ENCODE measurements at places on chromosomes 6 and 20. TPM values are rescaled to one million over a fixed set of nuclear protein-coding genes. Genes with fewer than 3 reads are reported as not detected.

- H3K4me1 ChIP-seq: peaks cover 51% of the 10 kb centered on the region
- H3K27ac ChIP-seq: no peak overlapping the region
- peaks cover 54% of the 10 kb centered on the region for H3K27me3 ChIP-seq
- no peaks in the 10 kb centered on the region for H3K36me3 ChIP-seq
- DNase-seq: no peak
Observed at GRCh38 chr6:7916959-7917358, 6.4 kb upstream of the TXNDC5 start.

The PRDM13 gene
- not detected for total RNA-seq

The TUBE1 gene
- 22.2 TPM for total RNA-seq

The HLA-DOB gene
- total RNA-seq: 2.5 TPM

The IBTK gene
- total RNA-seq: 22.9 TPM

The FOXF2 gene
- not detected for total RNA-seq

GRCh38 chr6:6815732-6816131 is 227.2 kb downstream of the LY86 start:
- no peaks in the 10 kb centered on the region for H3K36me3 ChIP-seq
- no peak overlapping the region for H3K27ac ChIP-seq
- H3K27me3 ChIP-seq: peaks cover 20% of the 10 kb centered on the region
- no peak overlapping the region for H3K4me3 ChIP-seq
- DNase-seq: no peak

- no peak for DNase-seq
- no peaks in the 10 kb centered on the region for H3K4me1 ChIP-seq
- no peak overlapping the region for H3K4me3 ChIP-seq
Observed at GRCh38 chr20:23021541-23021940, 13.6 kb upstream of the SSTR4 start.

DNA sequence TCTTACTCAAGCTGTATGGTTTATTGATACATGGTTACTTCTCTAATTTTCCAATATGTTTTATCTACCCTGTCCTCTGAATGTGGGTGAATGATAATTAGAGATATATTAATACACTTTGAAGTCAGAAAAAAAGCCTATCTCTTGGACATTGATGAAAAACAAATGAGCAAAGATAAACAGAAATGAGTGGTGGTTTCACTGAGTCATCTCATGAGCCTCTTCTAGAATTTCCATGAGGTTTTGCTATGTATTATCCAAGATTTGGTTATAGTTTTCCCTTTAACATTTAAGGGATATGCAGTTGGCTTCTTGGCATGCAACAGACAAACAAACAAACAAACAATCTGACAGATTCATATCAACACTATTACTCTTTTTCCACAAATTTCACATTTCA is 586.8 kb downstream of the RFPL4B start:
- H3K4me1 ChIP-seq: no peaks in the 10 kb centered on the region
- H3K36me3 ChIP-seq: no peaks in the 10 kb centered on the region
- no peak for DNase-seq
- no peak overlapping the region for H3K4me3 ChIP-seq
- no peaks in the 10 kb centered on the region for H3K27me3 ChIP-seq

The UNC5CL gene
- 0.78 TPM for total RNA-seq

GRCh38 chr20:17542993-17543412 is 11.8 kb upstream of the BFSP1 start:
- no peaks in the 10 kb centered on the region for H3K4me1 ChIP-seq
- no peaks in the 10 kb centered on the region for H3K36me3 ChIP-seq
- DNase-seq: no peak
- no peak overlapping the region for H3K4me3 ChIP-seq
- H3K27me3 ChIP-seq: no peaks in the 10 kb centered on the region

- H3K27ac ChIP-seq: no peak overlapping the region
- no peaks in the 10 kb centered on the region for H3K36me3 ChIP-seq
- H3K27me3 ChIP-seq: no peaks in the 10 kb centered on the region
- H3K4me3 ChIP-seq: no peak overlapping the region
- H3K4me1 ChIP-seq: peaks cover 3% of the 10 kb centered on the region
- no peak for DNase-seq
Observed at GRCh38 chr6:116218866-116219265, 35.0 kb downstream of the TSPYL4 start.

DNA sequence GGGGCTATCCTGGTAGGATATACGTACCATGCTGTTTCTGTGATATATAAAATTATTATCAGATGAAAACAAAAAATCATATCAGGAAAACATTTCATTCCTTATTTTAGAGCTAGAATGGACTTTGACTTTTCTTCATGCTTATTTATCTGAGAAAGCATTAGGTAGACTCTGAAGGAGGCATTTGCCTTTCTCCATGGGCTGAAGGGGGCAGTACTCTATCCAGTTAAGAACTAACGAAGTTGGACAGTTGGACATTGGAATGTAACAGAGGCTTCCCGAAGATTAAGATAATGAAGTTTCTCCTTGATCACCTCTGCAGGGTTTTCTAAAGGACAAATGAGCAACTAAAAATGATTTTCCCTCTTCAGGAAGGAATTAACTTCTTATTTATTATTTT is 233.9 kb downstream of the SAMD5 start:
- H3K27me3 ChIP-seq: no peaks in the 10 kb centered on the region
- DNase-seq: no peak
- H3K4me1 ChIP-seq: no peaks in the 10 kb centered on the region
- H3K4me3 ChIP-seq: no peak overlapping the region
- no peak overlapping the region for H3K27ac ChIP-seq

- H3K36me3 ChIP-seq: no peaks in the 10 kb centered on the region
- no peak overlapping the region for H3K27ac ChIP-seq
- peaks cover 50% of the 10 kb centered on the region for H3K27me3 ChIP-seq
- H3K4me1 ChIP-seq: no peaks in the 10 kb centered on the region
- no peak overlapping the region for H3K4me3 ChIP-seq
Observed at GRCh38 chr20:18041462-18041861, 16.3 kb downstream of the OVOL2 start.

- H3K4me1 ChIP-seq: peaks cover 6% of the 10 kb centered on the region
- H3K27me3 ChIP-seq: no peaks in the 10 kb centered on the region
- no peaks in the 10 kb centered on the region for H3K36me3 ChIP-seq
- no peak for DNase-seq
- H3K27ac ChIP-seq: no peak overlapping the region
Observed at GRCh38 chr6:56539527-56540105, 103.1 kb downstream of the DST start.

DNA sequence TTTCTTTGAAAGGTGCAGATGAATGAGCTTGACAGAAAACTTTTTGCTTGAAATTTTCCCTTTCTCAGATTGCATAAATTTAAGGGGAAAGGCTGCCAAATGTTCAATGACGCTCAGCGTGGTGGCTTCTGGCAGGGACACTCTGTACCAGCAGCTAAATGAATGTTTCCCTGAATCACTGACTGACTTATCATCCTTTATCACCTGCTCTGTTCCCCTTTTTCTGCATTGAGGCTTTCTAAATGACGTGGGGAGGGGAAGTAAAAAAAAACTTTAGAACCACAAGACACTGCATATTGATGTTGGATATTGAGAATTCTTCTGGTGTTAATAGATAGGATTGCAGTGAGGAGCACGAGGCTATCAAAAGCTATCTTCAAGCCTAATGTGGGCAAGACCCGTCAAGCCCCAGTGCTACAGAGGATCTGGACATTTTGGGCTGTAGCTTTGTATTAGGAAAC is 46.9 kb upstream of the ENPP5 start:
- no peak for DNase-seq
- H3K27me3 ChIP-seq: no peaks in the 10 kb centered on the region

DNA sequence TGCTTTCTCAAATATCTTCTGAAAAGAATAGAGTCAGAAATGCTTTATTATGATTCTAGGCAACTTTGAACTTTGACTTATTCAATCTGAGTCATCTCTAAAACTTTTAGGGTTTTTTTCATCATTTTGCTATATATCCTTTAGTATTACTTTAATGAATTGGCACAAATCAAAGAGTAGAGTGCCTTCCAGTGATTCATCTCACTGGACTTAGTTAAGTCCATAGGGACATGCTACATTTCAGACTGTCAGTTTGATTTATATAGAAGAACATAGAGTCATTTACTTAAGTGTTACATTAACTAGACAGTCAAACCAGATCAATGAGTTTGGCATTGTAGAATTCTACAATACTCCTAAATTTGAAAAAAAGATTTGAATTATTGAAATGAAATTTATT is 1235.7 kb upstream of the MAP3K7 start:
- H3K27me3 ChIP-seq: no peaks in the 10 kb centered on the region
- no peak for DNase-seq
- no peak overlapping the region for H3K4me3 ChIP-seq
- H3K4me1 ChIP-seq: no peaks in the 10 kb centered on the region

- H3K4me3 ChIP-seq: no peak overlapping the region
- peaks cover 7% of the 10 kb centered on the region for H3K4me1 ChIP-seq
- peaks cover 62% of the 10 kb centered on the region for H3K36me3 ChIP-seq
- no peak for DNase-seq
- H3K27me3 ChIP-seq: no peaks in the 10 kb centered on the region
Observed at GRCh38 chr6:31530659-31531058, 1.9 kb downstream of the MCCD1 start.

DNA sequence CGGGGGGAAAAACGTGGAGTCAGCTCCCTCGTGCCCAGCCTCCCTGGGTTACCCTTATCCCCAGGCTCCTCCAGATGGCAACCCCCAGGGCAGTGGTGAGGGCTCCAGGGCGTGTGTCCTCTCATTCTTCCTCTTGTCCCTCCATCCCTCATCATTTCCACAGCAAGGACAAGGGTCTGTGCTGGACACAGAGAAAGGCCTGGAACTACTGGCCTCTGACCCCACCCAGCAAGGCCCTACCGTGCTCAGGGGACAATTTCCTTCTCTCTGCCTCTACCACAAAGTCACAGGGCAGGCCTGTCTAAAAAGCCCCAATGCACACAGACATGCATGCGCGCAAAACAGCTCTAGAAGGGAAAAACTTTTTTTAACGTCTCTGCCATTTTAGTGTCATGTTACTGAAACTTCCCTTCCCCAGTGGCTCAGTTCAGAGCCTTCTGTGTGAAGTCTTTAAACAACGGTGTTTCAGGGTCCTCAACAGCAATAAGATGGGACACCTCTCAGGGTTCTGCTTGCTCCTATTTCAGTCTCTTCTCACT is 1.1 kb upstream of the SLC35B2 start:
- H3K4me1 ChIP-seq: peaks cover 36% of the 10 kb centered on the region
- no peak overlapping the region for H3K4me3 ChIP-seq
- DNase-seq: no peak
- no peaks in the 10 kb centered on the region for H3K27me3 ChIP-seq
- peaks cover 75% of the 10 kb centered on the region for H3K36me3 ChIP-seq
- peak overlapping the region; percentile 93 for H3K27ac ChIP-seq

The ENTPD6 gene
- total RNA-seq: 35.9 TPM

GRCh38 chr6:89934685-89935366 is 40.6 kb downstream of the GJA10 start:
- H3K27ac ChIP-seq: no peak overlapping the region
- peaks cover 9% of the 10 kb centered on the region for H3K4me1 ChIP-seq
- peaks cover 6% of the 10 kb centered on the region for H3K27me3 ChIP-seq
- H3K36me3 ChIP-seq: no peaks in the 10 kb centered on the region
- DNase-seq: peak; percentile 31

GRCh38 chr6:98840385-98840784 is 6.0 kb downstream of the POU3F2 start:
- DNase-seq: no peak
- no peaks in the 10 kb centered on the region for H3K27me3 ChIP-seq
- H3K4me3 ChIP-seq: no peak overlapping the region
- no peak overlapping the region for H3K27ac ChIP-seq
- H3K4me1 ChIP-seq: peaks cover 16% of the 10 kb centered on the region
- H3K36me3 ChIP-seq: no peaks in the 10 kb centered on the region

The OR12D3 gene
- total RNA-seq: not detected

- no peak overlapping the region for H3K27ac ChIP-seq
- no peaks in the 10 kb centered on the region for H3K27me3 ChIP-seq
- no peaks in the 10 kb centered on the region for H3K36me3 ChIP-seq
- H3K4me3 ChIP-seq: no peak overlapping the region
Observed at GRCh38 chr20:13166011-13166410, 55.1 kb upstream of the ISM1 start.

The CDKAL1 gene
- total RNA-seq: 26.8 TPM

GRCh38 chr6:123897965-123898364 is 94.3 kb downstream of the NKAIN2 start:
- H3K4me1 ChIP-seq: no peaks in the 10 kb centered on the region
- no peaks in the 10 kb centered on the region for H3K36me3 ChIP-seq
- H3K4me3 ChIP-seq: no peak overlapping the region
- no peak for DNase-seq
- H3K27ac ChIP-seq: no peak overlapping the region

DNA sequence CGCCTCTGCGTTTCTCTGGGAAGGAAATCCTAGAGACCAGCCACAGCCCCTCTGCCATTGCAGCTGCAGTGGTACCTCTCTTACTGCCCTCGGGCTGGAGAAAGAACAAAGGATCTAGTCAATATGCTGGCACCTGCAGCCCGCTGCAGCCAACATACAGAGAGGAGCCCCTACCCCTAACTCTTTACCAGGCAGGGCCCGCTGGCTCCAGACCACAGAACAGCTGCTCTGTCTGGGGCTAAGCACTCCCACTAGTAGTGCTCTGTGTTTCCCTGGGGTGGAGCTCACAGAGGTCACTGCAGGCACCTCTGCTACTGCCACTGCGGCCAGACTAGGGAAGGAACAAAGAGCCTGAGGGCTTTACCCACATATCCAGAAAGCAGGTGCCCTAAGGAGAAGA is 93.8 kb upstream of the IMPG1 start:
- no peak overlapping the region for H3K27ac ChIP-seq
- no peaks in the 10 kb centered on the region for H3K36me3 ChIP-seq
- no peaks in the 10 kb centered on the region for H3K4me1 ChIP-seq
- H3K4me3 ChIP-seq: no peak overlapping the region
- H3K27me3 ChIP-seq: no peaks in the 10 kb centered on the region

The FAM209B gene
- total RNA-seq: not detected

- peaks cover 64% of the 10 kb centered on the region for H3K4me1 ChIP-seq
- H3K27ac ChIP-seq: peak within 1 kb of the TSS; percentile 70
- peak; percentile 94 for DNase-seq
- peaks cover 3% of the 10 kb centered on the region for H3K36me3 ChIP-seq
- H3K4me3 ChIP-seq: peak within 1 kb of the TSS; percentile 54
Observed at GRCh38 chr6:30883685-30884520, at the start of gene DDR1. Gene DDR1 (plus strand): TSS chr6:30884519. CDS start chr6:30888730, 4,211 bp downstream.

DNA sequence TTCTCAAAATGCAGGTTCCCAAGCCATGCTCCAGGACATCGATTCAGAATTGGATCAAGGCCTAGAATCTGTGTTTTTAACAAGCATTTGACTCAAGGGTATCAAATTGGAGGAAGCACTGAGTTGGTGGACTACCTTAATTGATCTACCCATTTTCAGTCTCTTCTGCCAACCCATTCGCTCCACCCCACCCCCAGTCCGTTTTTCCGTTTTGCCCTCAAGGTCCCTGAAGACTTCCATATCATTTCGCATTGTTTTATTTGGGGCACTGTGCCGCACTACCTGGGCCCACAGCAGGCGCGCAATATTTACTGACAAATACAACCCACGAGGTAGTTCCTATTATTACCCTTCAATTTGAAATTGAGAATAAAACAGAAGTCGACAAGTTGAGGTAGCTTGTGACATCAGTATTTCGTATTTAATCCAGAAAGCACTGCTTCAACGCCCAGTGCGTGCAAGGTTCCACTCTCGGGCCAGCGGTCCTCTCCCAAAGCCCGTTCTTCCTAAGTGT is 557 bp upstream of the DHX35 start:
- DNase-seq: no peak
- H3K27ac ChIP-seq: peak overlapping the region; percentile 94
- H3K36me3 ChIP-seq: peaks cover 20% of the 10 kb centered on the region
- H3K4me3 ChIP-seq: peak overlapping the region; percentile 92
- H3K4me1 ChIP-seq: peaks cover 23% of the 10 kb centered on the region

The TMEM200A gene
- 0.04 TPM for total RNA-seq

GRCh38 chr6:25302151-25302550 is 23.0 kb downstream of the CARMIL1 start:
- no peaks in the 10 kb centered on the region for H3K4me1 ChIP-seq
- H3K27me3 ChIP-seq: peaks cover 21% of the 10 kb centered on the region
- DNase-seq: no peak
- no peaks in the 10 kb centered on the region for H3K36me3 ChIP-seq
- H3K4me3 ChIP-seq: no peak overlapping the region
- H3K27ac ChIP-seq: no peak overlapping the region
